ENCODE measurements at places on chromosomes 7 and 10.

GRCh38 chr10:1782841-1783240 is 45.5 kb upstream of the ADARB2 start:
- DNase-seq, result no peak

DNA sequence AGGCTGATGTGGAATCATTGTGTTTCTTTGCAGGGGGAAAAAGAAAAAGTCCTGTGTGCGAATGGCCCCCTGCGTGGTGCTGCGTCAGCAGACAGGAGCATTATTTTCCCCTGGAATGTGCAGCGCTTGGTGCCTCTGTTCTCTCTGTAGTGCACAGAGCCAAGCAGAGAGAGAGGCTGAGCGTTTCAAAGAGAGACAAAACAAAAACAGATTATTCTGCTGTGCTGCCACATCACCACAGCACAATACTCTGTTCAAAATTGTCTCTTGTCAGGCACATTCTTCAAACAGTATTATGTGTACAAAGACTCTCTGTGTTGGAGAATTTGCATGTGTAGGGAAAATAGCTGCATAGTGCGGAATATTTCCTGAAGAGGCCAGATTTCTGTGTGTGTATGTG is 609.0 kb downstream of the SDK1 start:
- no peak for DNase-seq

GRCh38 chr10:11167233-11167966 is 149.7 kb downstream of the CELF2 start:
- no peak for DNase-seq

DNA sequence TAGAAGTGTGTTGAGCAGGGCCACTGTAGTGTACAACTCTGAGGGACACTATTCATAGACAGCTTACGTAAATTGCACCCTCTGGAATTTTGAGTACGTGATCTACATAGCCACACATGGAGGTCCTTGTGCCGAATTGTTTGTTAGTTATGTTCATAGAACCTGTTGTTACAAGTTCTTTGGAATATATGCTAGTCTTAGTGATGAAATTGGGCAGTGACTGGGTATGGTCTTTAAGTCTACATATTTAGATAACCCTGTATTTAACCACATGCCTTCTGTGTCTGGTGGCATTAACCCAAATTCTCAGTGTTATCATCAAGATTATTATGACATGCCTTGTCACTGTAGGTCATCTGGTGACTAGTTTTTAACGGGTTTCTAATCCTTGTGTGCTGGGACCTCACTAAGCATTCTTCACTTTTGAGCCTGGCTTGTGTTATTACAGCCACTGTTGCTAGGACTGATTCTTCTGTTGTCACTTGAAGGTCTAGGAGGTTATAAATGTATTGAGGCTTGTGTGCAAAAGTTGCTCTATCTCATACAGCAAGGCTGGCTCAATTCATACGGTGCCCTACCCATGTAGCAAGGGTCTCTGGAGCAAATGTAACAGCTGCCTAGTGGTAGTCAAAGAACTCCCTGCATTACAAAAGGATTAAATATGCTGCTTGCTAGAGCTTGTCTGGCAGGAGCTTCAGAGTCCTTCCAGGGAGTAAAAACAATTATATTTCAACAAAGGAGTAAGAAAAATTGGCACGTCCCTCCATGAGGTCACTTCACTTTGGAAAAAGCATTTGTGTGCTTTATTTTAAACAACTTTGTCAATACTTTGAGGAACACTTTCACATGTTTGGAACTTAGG is 65.4 kb downstream of the CDK14 start:
- no peak for DNase-seq

DNA sequence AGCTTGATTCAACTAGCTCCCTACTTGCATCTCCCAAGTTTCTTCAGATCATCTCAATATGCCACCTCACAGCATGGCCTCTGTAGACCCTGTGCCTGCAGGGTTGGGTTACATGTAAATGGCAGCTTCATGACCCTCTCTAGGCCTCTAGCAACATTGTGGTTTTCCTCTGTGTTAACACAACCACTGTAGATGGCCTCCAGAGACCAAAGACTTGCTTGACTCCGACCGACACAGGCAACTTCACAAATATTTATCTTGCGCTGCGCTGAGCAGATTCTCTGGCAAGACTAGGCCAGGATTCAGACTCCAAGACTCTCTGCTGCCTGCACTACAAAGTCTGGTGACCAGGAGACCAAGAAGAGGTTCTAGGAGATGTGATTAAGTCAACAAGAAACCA is 75.9 kb downstream of the CNOT4 start:
- DNase-seq, result no peak
